ENCODE measurements at places on chromosomes 2 and 18.
A peak's percentile ranks its signal among the peaks of the same experiment; 100 is the strongest.

- DNase-seq: no peak
Measured at GRCh38 chr2:101435001-101435862, 39.7 kb downstream of the RFX8 start.

- no peak for DNase-seq
Measured at GRCh38 chr2:120761164-120761861, 25.6 kb downstream of the GLI2 start.

DNA sequence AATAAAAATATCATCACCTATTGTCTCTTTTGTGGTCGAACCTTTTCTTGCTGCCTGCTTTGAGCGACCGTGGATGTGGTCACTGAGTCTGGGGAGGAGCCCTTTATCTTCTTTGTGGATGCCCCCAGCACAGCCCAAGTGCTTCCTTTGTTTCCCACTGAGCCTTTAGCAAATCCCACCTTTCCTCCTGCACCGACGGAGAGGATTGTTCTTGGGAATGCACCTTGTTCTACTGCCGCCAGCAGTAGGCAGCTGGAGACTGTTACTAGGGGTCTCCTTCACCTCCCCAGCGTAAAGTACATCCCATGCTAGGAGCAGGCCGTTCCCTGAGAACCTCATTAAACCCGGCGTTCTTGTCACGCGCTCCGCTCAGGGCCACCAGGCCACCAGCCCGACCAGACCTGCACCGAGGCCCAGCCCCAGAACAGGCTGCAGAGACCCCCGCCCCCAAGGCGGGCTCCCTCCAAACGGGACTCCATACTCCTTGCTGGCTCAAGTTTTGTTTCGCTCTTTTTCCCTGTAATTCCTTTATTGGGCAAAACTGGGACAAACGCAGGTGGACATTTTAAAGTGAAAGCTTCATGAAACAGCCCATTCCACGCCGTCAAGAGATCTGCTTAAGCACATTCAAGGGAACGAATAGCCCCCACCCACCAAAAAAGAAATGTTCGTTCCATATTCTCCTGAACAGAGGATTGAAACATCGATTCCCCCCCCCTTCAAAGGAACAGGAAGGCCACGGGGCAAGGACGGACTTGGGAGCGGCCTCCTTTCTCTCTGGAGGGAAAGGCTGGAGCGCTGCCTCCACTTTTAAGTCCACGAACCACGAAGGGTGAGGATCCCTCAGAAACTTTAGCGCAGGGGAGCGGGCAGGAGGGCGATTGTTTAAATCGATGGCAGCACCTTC, 1.1 kb upstream of the MAT2A start:
- DNase-seq: peak; percentile 49

DNA sequence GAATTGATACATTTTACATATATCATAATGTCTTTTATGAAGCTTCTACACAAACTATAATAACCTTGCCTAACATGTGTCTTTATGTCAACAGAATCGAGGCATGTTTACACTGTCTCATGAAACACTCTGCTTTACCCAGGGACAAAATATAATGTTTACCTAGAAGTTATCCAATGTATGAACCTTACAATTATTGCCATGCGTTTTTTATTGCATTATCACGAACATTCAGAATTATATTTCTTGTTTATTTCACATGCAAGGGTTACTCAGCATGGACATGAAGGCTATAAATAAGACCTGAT, 19.8 kb downstream of the LONRF2 start:
- no peak for DNase-seq

GRCh38 chr2:176585791-176586190, 316.5 kb downstream of the MTX2 start:
- no peak for DNase-seq

- DNase-seq: peak; percentile 85
Measured at GRCh38 chr2:181308766-181309515, 148.2 kb upstream of the ITGA4 start.

DNA sequence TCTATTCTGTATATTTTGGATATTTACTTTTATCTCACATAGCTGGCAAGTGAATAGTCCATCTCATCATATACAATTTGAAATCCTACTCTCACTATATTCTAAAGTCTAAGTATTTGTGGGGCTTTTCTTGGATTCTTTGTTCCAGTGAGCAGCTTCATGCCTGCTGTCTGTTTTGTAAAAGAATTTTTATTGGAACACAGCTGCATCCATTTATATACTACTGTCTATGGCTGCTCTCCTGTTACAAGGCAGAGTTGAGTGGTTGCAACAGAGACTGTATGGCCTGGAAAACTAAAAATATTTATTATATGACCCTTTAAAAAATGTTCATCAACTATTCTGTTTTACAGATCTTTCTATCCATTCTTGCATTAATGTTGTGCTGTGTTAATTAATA, 193.3 kb upstream of the KLHL14 start:
- no peak for DNase-seq

- DNase-seq: no peak
Measured at GRCh38 chr2:160245614-160246155, 45.6 kb upstream of the ITGB6 start.

GRCh38 chr2:53568469-53568868, 199.1 kb upstream of the CHAC2 start:
- no peak for DNase-seq

DNA sequence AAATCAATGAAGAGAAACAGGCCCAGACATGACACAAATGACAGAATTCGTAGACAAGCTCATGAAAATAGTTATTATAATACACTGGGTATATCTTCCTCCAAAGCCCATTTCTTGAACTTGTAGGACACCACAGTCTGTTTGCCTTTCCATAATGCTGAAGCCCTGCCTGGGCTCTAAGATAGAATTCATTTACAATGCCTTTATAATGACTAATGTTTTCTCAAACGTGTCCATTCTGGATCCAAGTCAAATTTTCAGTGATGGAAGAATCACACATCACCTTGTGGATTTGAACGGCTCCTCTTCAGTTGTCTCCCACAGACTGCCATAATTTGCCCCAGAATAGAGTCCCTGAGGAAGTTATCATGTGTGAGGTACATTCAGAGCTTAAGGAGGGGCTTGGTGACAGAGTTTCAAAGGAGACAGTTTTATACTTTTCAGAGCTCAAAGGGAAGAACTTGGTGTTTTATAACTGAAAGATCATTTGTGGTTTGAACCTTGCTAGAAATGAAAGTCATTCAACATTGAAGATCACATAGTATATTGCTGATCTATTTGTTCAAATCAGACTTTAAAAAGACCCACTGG, 38.2 kb downstream of the CASP8 start:
- no peak for DNase-seq
